ENCODE measurements at places on chromosomes 2 and 18.

DNA sequence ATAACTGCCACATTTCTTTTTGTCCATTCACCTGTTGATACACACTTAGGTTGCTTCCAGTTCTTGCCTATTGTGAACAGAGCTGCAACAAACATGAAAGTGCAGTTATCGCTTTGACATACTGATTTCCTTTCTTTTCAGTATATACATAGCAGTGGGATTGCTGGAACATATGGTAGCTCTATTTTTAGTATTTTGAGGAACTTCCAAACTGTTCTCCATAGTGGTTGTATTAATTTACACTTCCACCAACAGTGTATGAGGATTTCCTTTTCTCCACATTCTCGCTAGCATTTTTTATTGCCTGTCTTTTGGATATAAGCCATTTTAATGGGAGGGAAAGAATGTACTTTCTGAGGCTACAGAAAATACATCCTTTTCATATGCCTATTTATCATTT, 167.4 kb downstream of the GULP1 start:
- no peak overlapping the region for H3K27ac ChIP-seq
- H3K4me1 ChIP-seq = no peaks in the 10 kb centered on the region
- no peak for DNase-seq
- H3K4me3 ChIP-seq = no peak overlapping the region
- H3K27me3 ChIP-seq = no peaks in the 10 kb centered on the region
- no peaks in the 10 kb centered on the region for H3K36me3 ChIP-seq

DNA sequence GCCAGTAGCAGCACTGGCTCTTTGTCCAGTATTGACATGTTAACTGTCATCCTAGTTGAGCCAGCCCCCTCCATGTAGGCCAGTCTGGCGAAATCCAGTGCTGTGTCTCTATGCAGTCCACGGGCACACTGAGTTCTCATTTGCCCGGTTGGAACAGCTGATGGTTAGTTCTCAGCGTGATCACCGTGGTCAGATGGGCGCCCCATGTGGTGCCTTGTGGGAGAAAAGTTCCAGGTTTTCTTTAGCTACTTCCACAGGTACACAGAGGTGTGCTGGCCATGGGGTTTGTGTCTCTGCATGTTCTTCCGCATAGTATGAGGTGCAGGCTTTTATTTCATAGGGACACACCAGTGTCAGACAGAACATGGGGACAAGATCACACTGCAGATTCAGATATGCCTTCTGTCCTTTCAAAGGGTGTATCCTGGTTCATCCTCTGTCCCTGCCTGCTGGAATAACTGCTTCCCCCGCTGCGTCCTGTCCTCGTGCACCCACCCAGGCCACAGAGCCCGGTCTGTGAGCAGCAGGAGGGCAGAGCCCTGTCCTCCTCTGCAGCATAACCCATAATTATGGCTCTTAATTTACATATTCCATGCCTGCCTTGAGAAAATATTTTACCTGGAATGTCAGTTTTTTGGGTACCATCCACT, 334.1 kb downstream of the GBX2 start:
- no peaks in the 10 kb centered on the region for H3K27me3 ChIP-seq
- H3K4me3 ChIP-seq = no peak overlapping the region
- no peak for DNase-seq

DNA sequence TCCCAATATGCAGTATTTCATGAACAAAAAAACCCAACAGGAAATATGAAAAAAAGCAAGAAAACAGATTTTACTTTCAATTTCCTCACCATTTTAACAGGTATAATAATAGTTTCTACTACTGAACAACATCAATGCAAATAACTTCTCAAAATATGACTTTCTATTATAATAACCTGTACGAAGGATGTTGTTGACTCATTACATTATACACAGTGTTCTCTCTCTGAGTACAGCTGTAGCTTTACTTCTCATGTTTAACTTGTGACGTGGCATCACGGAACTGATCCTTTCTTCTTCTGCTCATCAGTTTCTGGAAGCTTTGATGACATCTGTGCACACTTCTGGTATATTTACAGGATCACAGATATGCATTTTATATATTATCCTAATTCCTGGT, 40.0 kb downstream of the FAM228A start:
- peak overlapping the region; percentile 28 for H3K4me3 ChIP-seq
- H3K36me3 ChIP-seq = peaks cover 48% of the 10 kb centered on the region
- H3K4me1 ChIP-seq = no peaks in the 10 kb centered on the region
- no peaks in the 10 kb centered on the region for H3K27me3 ChIP-seq

DNA sequence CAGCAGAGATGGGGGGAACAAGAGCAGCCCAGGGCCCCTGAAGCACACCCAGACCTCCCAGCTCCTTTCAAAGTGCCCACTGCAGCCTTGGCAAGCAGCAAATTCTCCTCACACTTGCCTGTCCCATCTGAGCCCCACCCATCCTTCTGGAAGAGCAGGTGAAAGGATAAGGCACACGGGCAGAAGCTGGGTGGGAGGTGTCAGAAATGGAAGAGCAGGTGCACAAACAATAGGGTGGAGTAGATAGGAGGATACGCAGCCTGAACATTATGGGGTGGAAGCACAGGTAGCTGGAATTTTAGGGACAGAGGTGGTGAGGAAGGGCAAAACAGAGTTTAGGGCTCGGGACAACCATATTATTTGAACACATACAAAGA, 69.2 kb downstream of the TNS1 start:
- H3K27me3 ChIP-seq = peaks cover 25% of the 10 kb centered on the region
- no peak overlapping the region for H3K27ac ChIP-seq
- H3K4me3 ChIP-seq = no peak overlapping the region
- no peaks in the 10 kb centered on the region for H3K4me1 ChIP-seq
